ENCODE measurements at places on chromosomes 5 and 9.

DNA sequence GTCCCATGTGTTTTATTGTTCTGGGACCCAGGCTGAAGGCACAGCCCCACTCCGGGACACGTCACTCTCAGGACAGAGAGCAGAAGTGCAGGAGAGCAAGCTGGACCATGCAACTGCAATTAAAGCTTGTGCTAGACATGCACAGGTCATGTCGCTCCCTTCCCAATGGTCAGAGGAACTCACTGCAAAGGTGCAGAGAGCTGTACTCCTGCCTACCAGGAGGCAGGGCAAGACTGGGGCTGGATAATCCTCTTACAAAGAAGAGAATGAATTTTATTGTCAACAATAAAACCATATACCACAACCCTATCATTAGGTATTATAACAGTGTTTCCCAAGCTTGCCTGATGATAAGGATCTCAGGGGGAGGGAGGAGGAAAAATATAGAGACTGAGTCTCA is 74.0 kb upstream of the NEK6 start:
- no peak for DNase-seq

DNA sequence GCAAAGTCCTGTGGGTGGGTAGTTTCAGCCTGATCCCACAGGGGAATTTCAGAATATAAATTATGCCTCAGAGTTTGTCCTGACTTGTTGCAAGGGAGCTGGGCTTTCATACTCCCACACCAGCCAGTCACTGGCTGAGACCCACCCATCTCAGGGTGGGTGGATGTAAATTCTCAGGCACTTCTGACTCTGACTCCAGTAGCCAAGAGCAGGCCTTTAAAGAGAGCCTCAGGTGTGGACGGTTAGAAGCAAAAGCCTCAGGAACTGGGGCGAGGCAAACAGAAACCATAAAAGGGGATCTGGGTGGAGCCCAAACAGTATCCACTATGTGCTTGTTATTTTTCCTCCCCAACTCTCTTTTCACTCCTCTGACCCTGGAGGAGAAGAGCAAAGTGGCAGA is 28.6 kb upstream of the FBXW11 start:
- no peak for DNase-seq

- DNase-seq: no peak
These were observed 33.7 kb upstream of the TXN start for GRCh38 chr9:110290001-110290400.

- DNase-seq: no peak
These were observed 60.1 kb downstream of the OTULIN start for GRCh38 chr5:14724633-14725032.

DNA sequence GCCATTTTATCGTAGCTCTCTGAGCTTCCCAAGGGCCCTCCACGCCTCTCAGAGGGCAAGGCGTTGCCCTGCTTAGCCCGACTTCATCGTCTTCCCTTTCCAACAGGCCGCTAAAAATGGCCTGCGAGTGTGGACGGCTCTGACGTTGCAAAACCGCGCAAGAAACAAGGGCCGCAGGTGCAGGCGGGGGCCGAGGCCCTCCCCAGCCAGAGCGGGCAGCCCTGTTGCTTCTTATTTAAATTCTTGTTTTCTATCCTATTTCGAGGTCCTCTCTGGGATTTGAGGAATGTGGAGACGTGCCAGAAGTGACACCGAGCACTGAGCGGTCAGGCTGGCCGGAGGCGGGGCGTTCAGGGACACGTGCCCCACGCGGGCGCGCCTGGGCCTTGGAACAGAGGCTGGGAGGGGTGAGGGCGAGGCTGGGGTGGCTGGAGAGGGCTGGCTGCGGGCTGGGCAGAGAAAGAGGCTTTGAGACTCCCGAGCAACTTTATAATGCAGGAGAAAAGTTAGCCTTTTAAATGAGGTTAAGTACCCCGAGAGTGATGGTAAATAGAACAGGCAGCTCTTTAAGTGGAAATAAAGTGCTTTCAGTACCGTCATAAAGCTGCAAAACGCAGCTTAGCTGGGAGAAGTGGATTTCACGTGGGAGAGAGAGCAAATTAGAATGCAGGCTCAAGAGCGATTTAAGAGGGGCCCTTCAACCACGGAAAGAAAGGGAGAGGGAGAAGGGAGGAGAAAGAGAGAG is 243.6 kb downstream of the AUH start:
- no peak for DNase-seq

GRCh38 chr9:36932198-36932597 is 101.9 kb downstream of the PAX5 start:
- DNase-seq: no peak

GRCh38 chr5:165076686-165077085 is 1571.3 kb downstream of the MAT2B start:
- no peak for DNase-seq

DNA sequence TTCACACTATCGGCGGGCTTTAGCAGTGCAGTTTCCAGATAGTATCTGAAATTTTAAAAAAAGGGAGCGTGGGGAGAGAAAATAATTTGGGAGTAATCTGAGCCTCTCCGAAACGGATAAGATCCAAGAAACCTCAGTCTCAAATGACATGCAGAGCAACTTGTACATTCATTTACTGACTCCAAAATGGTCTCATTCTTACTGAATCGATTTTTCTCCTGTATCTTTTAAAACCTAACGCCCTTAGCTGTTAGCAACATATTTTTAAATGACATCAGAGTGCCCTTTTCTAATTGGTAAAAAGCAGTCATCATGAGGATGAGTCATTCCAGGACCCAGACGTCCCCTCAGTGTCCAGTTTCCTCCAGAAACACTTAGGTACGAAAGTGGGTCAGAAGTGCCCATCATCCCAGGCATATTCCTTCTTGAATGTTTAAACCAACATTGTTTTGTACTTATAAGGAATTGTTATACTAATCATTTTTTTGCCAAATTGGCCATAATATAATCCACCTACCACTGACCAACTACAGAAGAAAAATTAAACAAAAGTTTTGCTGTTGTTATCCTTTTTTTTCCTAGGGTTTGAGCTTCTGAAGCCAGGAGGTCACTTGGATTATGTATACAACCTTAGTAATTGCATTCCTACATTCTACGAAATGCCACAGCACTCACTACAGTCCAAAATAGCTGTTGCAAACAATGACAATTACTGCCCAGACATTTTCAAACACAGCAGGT is 354.4 kb downstream of the ADAMTS6 start:
- no peak for DNase-seq

DNA sequence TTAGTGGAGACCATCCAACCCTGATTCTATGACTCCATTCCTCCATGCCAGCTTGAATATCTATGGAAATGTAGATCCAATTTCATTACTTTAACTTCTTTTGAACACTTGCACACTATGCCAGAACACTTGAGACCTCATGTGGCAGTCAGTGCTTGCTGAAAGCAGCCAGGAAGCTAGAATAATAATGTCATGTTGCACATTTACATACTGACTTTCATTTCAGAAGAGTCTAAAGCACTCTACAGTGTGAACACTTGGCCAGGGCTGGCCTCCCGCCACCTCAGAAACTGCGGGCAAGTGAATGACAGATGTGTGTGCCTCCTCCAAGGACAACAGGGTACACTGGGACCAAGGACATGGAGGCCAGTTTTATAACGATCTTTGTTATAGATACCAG is 97.3 kb downstream of the SLF1 start:
- no peak for DNase-seq

GRCh38 chr5:91225848-91226686 is 157.1 kb downstream of the ARRDC3 start:
- DNase-seq: no peak

DNA sequence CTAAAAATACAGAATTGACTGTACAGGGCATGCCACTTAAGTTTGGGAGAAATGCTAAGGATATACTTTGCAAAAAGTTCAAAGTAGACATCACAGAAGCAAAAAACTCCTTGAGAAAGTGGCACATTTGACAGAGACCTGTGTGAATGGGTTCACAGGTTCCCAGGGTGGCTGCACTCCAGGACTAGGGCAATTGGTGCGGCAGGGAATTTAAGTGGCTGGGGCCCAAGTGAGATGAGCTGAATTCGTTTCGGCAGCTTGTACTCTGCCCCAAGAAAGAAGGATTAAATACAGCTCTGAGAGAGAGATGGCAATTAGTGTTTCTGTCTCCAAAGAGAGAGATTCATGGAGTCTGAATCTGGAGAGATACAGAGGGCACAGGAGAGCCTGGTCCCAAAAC is 280.1 kb downstream of the FBXL17 start:
- no peak for DNase-seq

DNA sequence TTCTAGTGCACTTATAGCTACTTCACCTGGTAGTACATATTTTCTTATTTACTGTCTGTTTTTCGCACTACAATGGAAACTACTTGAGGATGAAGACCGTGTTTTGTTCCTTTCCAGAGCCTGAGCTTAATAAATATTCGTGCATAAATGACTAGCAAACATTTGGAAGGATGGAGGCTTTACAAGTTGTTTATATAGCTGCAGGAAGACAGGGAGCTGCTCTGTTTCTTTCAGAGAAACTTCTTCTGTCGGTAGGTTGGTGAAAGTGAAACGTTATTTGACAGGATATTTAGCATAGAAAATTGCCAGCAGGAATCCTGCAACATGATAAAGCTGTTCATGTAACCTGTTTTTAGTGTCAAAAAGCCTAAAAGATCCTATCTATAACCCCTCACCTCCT is 210.6 kb downstream of the PCSK5 start:
- DNase-seq: no peak

DNA sequence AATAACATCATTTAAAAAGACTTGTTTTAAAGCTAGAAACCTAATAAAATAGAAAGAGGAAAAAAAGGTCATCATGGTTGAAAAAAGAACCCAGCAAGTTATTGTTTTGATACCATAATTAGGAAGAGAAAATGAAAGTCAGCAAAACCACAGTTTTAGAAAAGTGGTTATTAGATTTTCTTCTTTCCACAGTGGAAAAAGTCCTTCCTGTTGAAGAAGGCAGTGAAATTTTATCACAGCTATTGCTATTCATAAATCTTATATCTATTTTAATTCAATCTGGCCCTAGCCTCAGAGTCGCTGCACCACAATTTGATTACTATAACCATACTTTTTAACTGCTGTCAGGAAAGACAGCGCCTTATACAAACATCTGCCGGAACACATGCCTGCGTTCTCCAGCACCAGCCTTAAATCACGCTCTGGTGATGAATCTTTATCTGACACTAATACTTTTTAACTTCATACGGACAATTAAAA is 60.3 kb downstream of the MAPKAP1 start:
- no peak for DNase-seq

- DNase-seq: no peak
These were observed 396.9 kb downstream of the CDH9 start for GRCh38 chr5:26641492-26641891.

- DNase-seq: no peak
These were observed 345.1 kb downstream of the SPATA31D1 start for GRCh38 chr9:82333671-82334070.

- no peak for DNase-seq
These were observed 98.4 kb upstream of the GDNF start for GRCh38 chr5:37938076-37938852.

GRCh38 chr5:55440188-55440646 is 94.5 kb downstream of the PLPP1 start:
- no peak for DNase-seq

DNA sequence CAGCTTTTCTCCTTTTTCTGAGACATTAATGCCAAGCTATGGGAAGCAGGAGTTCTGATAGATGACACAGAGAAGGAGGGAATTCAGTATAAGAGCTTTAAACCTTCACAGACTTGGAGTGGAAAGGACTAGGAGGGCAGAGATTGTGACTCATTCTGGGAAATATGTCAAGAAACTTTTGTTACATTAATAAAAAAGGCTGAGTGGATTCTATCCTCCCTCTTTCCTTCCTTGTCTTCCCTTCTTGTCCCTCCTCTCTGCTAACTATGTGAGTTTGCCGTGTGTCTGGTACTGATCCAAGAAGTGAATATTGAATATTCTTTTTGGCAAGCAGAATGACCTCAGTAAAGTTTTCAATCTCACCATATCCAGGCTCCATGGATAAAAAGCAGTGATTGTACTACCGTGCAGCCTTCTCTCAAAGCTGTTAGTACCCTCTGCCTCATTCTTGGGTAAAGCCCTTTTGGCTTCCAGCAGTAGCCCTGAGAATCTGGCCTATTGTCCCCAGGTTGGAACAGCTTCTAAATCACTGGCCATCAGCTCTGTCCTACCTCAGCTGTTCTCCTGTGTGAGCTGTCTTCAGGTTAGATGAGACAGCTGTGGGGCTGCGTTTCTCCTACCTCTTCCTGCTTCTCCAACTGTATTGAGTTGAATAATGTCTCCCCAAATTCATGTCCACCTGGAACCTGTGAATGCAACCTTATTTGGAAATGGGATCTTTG is 73.9 kb downstream of the ATG10 start:
- no peak for DNase-seq

DNA sequence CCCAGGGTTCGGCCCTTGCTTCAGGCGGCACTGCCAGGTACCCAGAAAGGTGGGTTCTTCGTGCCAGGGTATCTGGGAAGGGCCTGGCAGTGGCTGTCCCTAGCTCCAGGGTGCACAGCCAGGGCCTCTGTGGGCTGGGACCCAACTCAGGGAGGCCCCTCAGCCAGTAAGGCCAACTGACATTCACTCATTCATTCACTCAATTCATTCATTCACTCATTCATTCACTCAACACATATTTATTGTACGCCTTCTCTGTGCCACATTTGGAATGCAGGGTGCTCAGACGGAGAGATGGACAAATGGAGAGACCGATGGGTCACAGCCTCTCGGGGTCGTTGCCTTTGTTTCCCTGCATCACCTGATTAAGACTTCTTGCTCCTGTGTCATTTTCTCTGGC is 154.9 kb downstream of the GAPVD1 start:
- DNase-seq: no peak
